Brain microvascular endothelial cell (primary cell): ENCODE measurements at places on chromosomes 6 and 20.

- DNase-seq: no peak
These were observed 52.0 kb downstream of the BFSP1 start for GRCh38 chr20:17479063-17479657.

- DNase-seq: no peak
These were observed 868 bp downstream of the MC3R start for GRCh38 chr20:56249244-56249955.

- no peak for DNase-seq
These were observed 938.1 kb upstream of the EPHA7 start for GRCh38 chr6:94357381-94357980.

GRCh38 chr6:3380344-3381232, 76.3 kb downstream of the SLC22A23 start:
- DNase-seq: no peak

DNA sequence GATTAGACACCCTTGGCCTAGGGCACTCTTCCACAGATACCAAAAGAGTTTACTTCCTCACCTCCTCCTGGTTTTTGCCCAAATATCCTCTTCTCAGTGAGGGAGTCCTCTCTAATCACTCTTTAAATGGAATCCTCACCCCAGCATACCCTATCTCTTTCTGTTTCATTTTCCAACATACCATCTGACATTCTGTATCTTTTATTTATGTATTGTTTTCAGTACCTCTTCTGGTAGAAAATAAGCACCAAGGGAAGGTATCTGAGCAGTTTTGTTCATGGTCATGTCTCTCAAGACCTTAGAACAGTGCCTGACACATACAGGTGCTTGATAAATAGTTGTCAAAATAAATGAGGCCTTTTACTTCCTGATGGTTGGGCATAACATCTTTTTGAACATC, 55.1 kb downstream of the KIAA0408 start:
- DNase-seq: no peak

- no peak for DNase-seq
These were observed 154.8 kb downstream of the RPS12 start for GRCh38 chr6:132969196-132969595.

GRCh38 chr20:54267483-54268003, 59.7 kb downstream of the PFDN4 start:
- DNase-seq: no peak

GRCh38 chr20:31414381-31414780, 8.4 kb upstream of the DEFB121 start:
- DNase-seq: no peak

DNA sequence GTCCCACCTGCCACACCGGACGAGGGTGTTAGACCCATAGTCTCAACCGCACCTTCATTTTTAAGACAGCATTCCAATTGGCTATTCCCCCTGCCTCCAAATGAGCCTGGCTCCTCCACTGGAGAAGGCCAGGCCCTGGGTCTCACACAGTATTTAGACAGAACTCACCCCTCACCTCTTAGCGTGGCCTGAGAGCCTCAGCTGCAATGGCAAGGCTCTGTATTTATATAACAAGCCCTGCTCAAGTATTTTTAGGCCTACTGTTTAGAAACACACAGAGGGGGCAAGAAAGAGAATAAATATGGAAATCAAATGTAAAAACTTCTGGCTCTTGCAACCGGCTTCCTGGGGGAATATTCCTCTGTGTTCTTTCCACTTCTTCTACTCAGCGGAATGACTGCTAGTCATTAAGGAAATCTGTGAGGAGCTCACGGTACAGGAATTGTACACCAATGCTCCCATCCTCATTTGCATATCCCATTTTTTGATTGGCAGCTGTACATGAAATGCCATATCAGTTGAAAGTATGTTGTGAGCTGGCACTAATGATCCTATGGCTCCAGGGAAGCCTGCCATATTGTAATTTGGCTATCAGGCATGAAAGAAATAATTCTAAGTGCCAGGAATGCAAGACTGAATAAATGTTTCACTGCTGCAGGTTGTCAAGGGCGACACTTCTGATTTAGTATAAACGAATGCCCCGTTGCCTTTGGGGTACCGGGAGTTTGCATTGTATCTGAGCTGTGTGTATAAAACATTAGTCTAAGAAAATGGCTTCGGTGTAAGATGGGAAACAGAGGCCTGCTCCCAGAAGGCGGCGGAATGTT, 207.5 kb downstream of the ZNF217 start:
- DNase-seq: no peak
